ENCODE measurements at places on chromosomes 2 and 18. TPM values are rescaled to one million over a fixed set of nuclear protein-coding genes. Genes with fewer than 3 reads are reported as not detected.

Gene TUBA4B
- not detected for total RNA-seq

Gene GPR35
- total RNA-seq, result 12.6 TPM

Gene R3HDM1
- total RNA-seq, result 58.7 TPM

Gene POTEI
- total RNA-seq, result not detected

Gene GPR45
- total RNA-seq, result not detected

Gene SCYGR2
- not detected for total RNA-seq

Gene SDC1
- total RNA-seq, result 0.13 TPM

Gene SULT1C4
- not detected for total RNA-seq

Gene TXNDC2
- total RNA-seq, result not detected

Gene RFTN2
- total RNA-seq, result not detected

Gene CYTIP
- 247 TPM for total RNA-seq

Gene PPIG
- total RNA-seq, result 59.4 TPM

Gene TEX44
- total RNA-seq, result not detected

Gene GAREM2
- 4.5 TPM for total RNA-seq

Gene SPIRE1
- 8.7 TPM for total RNA-seq

Gene CDK15
- total RNA-seq, result not detected

Gene RGPD8
- 15.1 TPM for total RNA-seq

Gene SNORC
- total RNA-seq, result 0.70 TPM

Gene KLHL41
- total RNA-seq, result 0.25 TPM

Gene STPG4
- 0.32 TPM for total RNA-seq

Gene RAX
- total RNA-seq, result not detected

Gene SERPINB10
- not detected for total RNA-seq

Gene IL1A
- 3.9 TPM for total RNA-seq

All from activated CD8-positive, alpha-beta memory T cell treated with anti-CD3 and anti-CD28 coated beads for 36 hours (primary cell).